ENCODE measurements at places on chromosomes 5 and 9.

DNA sequence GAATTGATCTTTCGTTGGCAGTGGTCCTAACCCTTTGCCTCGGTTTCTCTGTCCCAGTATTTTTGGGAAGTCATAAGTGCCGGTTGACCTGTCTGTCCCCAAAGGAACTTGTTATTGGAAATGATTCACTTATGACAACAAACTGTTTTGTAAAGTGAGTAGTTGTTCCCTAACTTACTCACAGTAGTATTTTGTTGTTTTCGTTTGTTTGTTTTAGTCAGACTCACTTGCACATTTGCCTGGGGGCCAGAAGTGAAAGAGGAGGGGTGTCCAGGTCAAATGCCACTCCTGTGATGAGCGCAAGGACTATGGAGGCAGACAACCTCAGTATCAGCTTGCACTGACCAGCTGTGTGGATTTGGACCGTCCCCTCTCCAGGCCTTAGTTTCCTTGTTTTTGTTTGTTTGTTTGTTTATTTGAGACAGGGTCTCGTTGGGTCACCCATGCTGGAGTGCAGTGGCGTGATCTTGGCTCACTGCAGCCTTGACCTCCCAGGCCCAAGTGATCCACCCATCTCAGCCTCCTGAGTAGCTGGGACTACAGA, 47.3 kb downstream of the ANKRD55 start:
- no peak for DNase-seq

GRCh38 chr5:133579766-133580165, 32.6 kb downstream of the FSTL4 start:
- DNase-seq: no peak

DNA sequence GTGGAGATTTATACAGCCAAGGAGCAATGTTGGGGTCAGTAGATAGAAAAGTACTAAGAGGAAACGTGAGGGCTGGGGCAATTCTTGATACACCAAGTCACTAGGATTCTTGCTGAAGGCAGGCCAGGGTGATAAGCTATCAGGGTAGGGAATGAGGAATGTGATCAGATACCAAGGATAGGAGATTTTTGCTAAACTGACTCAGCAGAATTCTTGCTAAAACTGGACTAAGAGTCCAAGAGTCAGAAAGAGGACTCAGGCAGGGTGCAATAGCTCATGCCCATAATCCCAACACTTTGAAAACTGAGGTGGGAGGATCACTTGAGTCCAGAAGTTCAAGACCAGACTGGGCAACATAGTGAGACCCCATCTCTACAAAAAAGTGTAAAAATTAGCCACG, 71.7 kb downstream of the ENTREP1 start:
- DNase-seq: no peak

DNA sequence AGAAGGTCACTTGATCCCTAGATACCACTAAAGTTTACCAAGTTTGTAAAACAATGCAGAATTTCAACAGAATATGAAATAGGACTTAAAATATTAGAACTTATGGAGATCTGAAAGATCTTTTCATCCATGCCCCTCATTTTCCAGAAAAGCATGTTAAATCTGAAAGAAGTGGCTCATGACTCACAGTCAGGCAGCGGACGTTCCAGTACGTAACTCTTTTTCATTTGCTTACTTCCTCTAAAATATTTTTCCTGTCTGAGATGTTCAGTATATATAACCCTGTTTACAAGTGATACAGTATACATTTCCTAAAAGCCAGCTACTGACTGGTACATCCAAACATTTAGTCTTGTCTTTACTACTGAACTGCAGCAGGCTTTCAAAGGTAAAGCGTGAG, 22.3 kb downstream of the FBXW2 start:
- no peak for DNase-seq

GRCh38 chr9:4706971-4707622, 27.7 kb downstream of the CDC37L1 start:
- no peak for DNase-seq

GRCh38 chr9:111386386-111386785, 56.4 kb upstream of the OR2K2 start:
- no peak for DNase-seq

GRCh38 chr5:67998709-67999261, 216.8 kb upstream of the PIK3R1 start:
- DNase-seq: no peak

DNA sequence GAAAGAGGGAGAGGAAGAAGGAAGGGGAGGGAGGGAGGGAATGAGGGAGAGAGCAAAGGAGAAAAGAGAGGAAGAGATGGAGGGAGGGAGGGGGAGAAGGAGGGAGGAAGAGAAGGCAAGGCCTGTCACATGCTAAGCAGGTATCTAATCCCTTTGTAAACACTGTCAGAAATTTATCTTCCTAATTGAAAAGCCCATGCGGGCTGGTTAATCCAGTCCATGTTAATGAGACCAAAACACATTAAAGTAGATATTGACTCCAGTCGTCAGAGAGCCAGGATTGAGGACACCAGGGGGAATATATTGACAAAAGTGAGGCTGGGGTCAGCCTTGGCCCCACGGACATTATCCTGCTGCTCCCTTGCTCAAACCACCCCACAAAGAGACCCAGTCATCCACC, 37.4 kb upstream of the ALDH1B1 start:
- no peak for DNase-seq

GRCh38 chr5:41638685-41639084, 128.3 kb upstream of the PLCXD3 start:
- no peak for DNase-seq

- no peak for DNase-seq
Observed at GRCh38 chr9:105051897-105052296, 123.9 kb upstream of the ABCA1 start.

DNA sequence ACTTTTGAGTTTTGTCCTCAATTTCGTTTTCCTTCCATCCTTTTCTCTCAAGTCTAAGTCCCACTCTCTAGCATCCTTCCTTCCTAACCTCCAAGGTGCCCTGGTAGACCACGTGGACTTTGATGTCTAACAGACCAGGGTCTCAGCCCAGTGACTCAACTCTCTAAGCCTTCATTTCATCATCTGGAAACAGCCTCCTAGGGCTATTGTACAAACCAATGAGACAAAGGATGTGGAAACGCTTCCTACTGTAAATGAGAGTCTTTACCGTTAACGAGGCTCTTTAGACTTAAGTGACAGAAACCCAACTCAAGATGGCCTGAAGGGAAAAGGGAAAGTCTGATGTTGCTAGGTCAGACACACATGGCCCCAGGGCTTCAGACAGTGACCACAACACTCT, 49.2 kb upstream of the CPLX2 start:
- no peak for DNase-seq

DNA sequence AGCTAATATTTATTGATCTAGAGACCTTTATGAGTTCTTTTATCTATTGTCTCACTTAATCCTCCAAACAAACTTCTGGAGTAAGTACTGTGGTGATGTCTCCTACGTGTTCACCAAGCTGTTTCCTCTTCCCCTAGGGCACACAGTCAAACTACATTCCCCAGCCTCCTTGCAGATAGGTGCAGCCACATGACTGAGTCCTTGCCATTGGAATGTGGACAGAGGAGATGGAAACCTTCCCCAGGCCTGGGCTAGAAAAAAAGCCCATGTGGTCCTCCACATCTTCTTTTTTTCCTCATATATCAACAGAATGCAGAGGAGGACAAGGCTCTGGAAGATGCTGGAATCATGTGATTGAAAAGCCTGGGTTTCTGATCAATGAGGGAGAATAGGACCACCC, 88.0 kb downstream of the ANKRD55 start:
- DNase-seq: no peak

- DNase-seq: no peak
Observed at GRCh38 chr5:154301726-154302125, 111.2 kb downstream of the GALNT10 start.

DNA sequence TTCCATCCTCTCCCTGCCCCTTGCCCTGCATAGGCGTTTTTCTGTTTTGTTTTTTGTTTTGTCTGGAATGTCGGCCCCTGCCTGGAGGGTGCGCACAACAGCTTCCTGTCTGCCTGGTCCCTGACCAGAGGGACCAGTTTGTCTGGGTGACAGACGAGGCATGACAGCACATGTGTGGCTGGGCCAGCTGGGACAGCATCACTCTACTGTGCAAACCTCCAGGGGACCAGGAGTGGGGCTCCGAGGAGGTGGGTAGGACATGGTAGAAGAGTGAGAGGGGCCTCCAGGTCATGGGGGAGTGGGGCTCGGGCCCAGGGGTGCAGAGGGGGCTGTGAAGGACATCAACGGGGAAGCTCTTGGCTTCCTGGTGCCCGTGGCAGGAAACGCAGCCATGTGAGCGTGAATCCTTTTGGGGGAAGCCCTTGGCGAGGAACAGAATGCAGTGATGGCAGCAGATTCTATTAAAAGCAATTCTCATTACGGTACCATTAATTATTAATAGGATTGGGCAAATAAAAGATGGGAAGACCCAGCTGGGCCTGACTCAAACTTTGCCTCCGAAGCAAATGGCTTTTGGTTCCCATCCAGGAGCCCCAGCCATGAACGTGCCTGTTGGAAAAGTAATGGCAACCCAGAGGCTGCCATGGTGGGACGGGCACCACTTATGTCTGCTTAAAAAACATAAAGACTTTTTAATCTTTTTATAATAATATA, 184.4 kb upstream of the IER5L start:
- DNase-seq: no peak

DNA sequence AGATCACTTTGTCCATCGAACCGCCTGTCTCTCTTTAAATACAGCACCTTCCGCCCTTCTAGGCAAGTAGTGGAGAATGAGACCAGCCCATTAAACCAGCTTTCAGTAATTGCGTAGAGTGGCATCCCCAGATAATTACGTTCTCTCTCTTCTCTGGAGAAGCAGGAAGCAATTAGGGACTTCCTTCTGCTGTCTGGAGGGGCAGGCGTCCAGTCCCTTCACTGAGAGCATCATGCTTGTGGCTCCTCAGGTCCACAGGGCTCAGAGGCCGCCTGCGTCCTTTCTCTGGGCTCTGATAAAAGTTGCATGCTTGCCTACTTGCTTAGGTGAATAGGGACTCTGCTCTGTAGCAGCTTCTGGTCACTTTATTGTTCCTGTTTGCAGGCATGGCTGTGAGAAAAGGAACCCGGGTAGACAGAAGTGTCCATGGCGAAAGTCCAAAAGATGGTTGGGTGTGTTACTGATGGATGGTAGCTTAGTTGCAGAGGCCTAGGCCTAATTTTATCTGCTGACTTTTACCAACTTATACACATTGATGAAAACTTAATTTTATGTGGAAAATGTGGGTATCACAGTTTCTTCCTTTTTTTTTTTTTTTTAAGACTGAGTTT, 299.1 kb upstream of the PANK3 start:
- DNase-seq: no peak

- DNase-seq: no peak
Observed at GRCh38 chr9:69066955-69067354, 31.4 kb downstream of the FXN start.

GRCh38 chr9:89478821-89479668, 18.9 kb downstream of the SEMA4D start:
- DNase-seq: no peak

DNA sequence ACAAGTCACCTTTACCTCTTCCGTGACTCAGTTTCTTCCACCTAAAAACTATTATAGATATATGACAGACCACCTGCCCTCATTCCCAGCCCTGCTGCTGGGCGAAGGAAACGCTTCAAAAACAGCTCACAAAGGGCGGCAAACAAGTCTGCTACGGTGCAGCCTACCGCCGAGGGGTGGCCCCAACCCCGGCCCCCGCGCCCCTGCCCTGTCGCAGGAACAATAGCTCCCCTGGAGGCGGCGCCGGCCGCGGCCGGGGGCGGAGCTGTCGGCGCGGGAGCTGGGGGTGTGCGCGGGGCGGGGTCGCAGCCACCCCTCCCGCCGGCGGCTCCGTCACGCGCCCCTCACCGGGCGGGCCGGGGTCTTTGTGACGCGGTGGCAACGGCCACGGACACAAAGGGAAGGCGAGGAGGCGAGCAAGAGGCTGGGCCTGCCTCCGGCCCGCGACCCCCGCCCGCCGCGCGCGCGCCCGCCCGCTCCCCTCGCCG, at the start of gene TMEFF1:
Gene TMEFF1 (plus strand): TSS at position 362 of the 488 bp plus-strand sequence. CDS start 396 bp downstream, outside the sequence.
- DNase-seq: no peak
